ENCODE measurements at places on chromosomes 16 and 17. TPM values are rescaled to one million over a fixed set of nuclear protein-coding genes. Genes with fewer than 3 reads are reported as not detected.

The KRT13 gene
- 356 TPM for total RNA-seq

The NGFR gene
- 11.7 TPM for total RNA-seq

The DBNDD1 gene
- 0.26 TPM for total RNA-seq

The NPIPA3 gene
- 3.0 TPM for total RNA-seq

The C16orf95 gene
- 1.5 TPM for total RNA-seq

The PRSS22 gene
- total RNA-seq = 3.0 TPM

The TPSD1 gene
- 1.1 TPM for total RNA-seq

The CNTNAP4 gene
- 10.9 TPM for total RNA-seq

The C17orf50 gene
- not detected for total RNA-seq

The SOX15 gene
- total RNA-seq = 1.2 TPM

The CCDC144A gene
- total RNA-seq = 4.7 TPM

The SERPINF2 gene
- 0.37 TPM for total RNA-seq

The KRT33B gene
- total RNA-seq = not detected

Data from urinary bladder (tissue), 4 donors.